LoVo (cell line): ENCODE measurements at places on chromosomes 7 and 10.
A peak's percentile ranks its signal among the peaks of the same experiment; 100 is the strongest.

DNA sequence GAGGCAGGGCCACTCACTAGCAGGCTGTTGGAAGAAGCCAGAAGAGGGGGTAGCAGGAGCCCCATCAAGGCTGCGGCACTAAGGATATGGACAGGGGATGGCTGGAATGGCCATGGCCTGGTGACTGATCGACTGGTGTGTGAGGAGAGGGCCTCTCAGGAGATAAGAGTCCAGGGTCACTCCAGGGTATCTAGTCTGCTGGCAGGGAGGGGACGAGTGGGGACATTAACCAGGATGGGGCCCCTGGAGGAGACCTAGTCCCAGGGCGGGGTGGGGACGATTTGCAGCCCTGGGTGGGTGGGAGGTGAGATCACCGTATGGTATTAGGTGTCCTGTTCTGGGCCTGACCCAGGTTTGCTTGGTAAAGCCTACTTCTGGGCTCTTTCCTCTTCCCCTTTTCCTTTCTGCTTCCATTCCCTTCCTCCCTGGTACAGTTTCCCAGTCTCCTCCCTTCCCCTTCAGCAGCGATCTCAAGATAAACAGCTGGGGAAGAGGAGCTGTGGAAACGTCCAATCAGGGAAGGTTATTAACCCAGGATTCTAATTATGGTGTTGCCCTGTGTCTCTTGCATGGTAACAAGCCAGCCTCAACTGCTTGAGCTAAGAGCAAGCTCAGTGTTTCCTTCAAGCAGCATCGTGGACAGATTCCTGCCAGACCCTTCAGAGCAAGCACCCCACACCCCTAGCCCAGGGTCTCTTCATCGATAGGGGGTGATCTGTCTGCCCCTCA is 233.2 kb downstream of the RPS24 start:
- DNase-seq, result no peak

DNA sequence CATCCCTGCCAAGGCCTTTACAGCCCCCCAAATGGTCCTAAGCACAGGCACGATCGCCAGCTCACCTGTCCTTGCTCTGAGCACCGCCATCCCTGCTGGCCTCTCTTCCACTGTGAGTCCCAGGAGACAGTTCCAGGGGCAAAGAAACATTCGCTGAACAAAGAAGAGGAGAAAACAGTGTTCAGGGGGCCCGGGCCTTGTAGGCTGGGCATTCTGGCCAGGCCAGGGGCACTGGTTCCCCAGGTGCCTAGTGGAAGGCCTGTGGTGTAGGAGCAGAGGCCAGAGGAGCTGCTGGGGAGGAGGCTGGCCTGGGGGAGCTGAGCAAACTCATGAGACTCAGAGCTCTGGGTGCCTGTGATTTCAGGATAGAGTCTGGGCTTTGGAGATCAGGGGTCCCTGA is 22.6 kb downstream of the AQP1 start:
- DNase-seq, result no peak

DNA sequence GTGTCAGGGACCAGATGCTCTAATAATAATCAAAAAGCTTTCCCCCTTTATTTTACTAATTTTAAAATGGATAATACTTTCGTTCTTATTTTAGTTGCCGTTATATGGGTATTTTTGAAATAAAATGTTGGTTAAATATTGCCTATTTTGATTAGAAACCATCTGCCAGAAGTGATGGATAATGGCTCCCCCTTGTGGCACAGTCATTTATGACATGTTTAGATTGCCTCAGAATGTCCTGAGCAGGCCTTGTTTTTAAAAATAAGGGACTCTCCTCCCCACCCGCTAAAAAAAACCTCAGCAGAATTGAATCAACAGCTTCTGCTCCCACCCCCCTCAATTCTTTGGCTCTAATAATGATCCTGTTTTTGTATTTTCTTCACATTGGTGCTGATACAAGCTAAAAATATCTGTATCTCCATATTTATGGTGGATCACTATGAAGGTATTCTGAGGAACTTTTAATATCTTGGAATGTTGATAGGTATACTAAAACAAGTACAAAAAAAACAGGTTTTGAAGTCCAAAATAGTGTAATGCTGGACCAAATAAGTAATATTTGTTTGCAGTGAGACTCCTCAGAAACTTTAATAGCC is 38.8 kb downstream of the TMEM60 start:
- DNase-seq, result peak; percentile 79

DNA sequence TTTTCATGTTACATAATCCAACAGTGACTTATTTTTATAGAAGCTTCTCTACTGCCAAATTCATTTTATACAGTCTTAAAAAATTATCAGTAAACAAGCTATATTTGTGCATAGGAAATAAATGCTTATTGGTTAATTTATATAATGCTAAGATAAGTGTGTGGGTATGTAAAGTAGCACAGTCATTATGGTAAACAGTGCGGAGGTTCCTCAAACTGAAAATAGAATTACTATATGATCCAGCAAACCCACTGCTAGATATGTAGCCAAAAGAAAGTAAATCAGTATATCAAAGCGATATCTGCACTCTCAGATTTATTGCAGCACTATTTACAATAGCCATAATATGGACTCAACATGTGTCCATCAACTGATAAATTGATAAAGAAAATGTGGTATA is 71.1 kb downstream of the ATRNL1 start:
- DNase-seq, result no peak

DNA sequence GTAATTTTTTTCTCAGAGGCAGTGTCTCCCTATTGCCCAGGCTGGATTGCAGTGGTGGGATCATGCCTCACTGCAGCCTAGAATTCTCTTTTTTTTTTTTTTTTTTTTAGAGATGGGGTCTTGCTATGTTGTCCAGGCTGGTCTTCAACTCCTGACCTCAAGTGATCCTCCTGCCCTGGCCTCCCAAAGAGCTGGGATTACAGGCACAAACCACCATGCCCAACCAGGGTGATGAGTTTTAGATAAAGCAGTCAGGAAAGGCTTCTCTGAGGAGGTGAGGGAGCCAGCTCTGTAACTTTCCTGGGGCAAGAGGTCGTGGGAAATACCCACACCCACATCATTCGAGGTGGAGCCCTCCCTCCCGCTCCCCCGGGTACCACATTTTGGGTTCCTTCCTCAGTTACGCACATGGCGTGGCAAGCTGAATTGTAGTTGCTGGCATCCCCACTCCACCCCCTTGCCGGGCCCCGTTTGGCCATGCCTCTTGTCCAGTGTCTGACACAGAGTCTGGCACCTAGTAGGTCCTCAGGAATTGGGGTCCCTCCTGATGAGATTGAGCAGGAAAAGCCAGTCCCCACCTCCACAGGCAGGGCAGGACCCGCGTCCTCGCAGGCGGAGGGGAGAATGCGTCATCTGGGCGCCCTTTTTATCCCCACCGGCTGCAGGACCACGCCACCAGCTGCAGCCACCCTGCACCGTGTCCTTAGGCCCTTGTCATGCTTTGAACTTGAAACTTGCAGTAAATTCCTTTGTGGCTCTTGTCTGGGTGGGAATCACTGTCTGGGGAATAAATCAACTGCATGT is 43.4 kb downstream of the CLIP2 start:
- DNase-seq, result no peak

DNA sequence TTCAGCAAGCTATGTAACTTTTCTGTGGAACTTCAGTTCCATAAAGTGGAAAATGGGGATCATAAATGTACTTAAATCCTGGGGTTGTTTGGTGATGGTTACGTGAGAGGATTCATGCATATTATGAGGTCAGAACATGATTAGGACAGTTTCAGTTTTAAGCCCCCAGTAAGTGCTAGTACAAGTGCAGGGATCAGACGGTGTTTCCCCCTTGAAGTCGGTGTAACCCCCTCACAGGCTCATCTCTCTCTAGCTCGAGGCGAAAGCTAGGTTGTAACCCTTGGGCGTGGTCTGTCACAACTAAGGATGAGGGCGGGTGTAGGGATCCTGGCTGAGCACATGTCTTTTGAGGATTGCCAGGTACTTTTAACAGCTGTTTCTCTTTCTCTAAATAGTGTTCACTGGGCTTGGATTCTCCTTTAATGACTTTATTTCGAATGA is 84.7 kb downstream of the SPAG6 start:
- DNase-seq, result no peak

DNA sequence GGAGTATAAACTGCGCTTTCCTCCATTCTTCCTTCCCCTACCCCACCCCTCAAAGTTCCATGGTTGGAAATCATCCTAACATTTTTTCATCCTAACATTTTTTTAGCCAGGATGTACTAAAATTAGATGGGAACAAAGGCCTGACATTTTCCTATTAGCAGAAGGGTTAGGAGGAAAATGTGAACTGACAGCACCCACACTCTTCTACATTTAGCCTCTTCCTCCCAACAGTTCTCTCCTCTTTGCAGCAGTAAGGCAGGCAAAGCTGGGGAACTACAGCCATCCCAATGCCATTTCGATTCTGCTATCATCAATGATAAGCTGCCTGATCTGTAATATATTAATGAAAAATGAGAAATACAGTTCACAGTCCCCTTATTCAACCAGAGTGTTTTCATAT is 11.4 kb upstream of the FAM53B start:
- no peak for DNase-seq

DNA sequence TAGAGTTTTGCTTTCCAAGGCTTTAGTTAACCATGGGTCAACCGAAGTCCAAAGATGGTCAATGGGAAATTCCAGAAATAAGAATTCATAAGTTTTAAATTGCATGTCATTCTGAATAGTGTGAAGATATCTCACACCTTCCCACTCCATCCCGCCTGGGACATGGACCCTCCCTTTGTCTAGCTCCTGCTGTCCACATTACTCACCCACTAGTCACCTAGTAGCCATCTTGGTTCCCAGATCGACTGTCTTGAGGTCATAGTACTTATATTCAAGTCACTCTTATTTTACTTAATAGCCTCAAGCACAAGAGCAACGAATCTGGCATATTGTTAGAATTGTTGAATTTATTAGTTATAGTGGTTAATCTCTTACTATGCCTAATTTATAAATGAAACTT is 366.6 kb downstream of the PRPF18 start:
- no peak for DNase-seq

DNA sequence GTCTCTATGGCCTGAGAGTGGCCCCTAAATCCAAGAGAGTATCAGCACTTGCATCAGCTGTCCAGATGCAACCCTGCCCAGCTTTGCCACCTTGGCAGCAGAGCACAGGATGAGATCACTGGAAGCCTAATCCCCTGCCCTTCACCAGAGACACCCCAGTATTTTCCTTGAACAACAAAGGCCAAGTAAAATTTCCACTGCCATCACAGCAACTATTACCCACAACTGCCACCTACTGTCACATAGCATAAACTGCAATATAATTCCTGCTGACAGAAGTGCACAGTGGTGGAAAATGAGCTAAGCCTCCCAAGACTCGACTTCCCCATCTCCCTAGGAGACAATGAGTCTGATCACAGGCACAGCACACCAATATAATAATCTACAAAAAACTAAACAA is 462.8 kb upstream of the ZWINT start:
- DNase-seq, result peak; percentile 1

GRCh38 chr10:500876-501275 is 188.6 kb downstream of the DIP2C start:
- DNase-seq, result no peak

DNA sequence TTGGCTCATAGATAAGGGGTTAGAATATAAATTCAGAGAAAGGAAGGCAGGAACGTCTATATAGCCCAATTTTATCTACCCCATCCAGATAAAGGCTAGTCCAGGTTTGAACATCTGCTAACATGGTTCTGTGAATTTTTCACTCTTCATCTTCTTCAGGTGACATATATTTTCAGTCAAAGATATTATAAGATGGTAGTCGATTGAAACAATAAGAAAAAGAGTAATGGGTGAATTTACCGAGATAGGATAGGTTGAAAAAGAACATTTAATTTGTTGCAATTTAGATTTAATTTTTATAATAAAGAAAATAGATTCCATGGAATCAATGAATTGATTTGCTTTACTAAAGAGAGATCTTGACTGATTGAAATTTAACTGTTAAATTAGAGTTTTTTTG is at the start of gene OR2F1:
Gene OR2F1, plus strand, starts transcription at position 301 of the 400 bp plus-strand sequence. CDS start 5,127 bp downstream, outside the sequence.
- DNase-seq, result no peak

DNA sequence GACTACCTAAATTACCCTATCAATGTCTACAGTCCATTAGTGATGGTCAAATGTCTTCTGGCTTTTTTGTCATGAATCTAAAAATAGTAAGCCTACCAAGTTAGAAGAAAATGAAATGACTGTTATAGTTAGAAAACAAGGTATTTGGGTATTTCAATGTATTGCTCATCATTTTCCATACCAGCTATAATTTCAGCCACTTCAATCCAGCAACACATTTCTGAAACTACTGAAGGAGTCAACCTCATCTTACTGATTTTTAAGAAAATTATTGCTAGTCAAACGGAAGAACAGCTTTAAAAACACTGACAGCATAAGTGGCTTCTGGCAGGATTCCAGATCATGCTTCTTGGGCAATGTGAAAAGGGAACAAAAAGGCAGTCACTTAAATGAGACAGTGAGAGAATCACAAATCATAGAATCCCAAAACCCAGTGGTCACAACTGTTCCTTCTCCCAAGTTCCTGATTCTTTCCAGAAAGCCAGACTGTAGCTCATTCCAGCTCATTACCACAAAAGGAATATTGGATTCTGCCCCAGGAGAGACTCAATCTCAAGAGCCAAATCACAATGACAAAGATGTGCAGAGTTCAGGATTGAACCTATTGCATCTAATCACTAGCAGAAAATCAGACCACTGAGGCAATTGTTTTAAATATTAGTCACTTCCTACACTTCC is 61.2 kb upstream of the LRRN3 start:
- no peak for DNase-seq

DNA sequence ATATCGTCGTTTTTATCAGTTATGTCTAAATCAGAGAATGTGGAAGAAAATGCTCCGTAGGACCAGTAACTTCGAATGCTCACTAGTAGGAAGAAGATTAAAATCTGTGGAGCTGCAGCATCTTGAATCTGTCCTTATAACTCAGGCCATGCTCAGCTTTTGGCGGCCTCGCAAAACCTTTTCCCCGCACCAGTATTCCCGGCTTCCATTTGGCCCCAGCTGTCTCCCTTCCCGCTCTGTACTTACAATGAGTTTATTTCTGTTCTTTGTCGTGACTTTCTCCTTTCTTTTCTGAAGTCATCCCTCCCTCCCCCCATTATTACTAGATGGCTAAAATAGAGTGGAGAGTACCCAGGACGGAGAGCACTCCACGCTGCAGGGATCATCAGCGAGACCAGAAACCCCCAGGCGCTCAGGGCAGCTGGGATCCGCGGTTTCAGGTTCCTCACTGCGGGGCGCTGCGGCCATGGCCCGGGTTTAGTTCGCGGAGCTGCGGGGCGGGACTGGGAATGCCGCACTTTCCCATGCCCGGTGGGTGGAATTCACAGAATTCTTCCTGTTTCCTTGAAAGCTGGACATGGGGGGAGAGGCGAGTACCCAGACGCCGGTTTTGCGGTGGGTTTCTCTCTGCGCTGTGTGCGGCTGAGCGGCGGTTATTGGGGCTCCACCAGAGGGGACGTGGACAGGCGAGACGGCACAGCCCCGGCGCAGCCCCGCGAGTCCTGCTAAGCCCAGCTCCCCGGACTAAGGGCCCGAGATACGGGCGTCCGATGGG is 183.5 kb downstream of the POM121L12 start:
- DNase-seq, result no peak
